Stimulated activated CD8-positive, alpha-beta memory T cell treated with anti-CD3 and anti-CD28 coated beads, Interleukin-12 subunit alpha, Interleukin-12 subunit beta, amount 100 ng/mL, for 4 hours (primary cell): ENCODE measurements at places on chromosomes 13 and 19.

- DNase-seq, result no peak
Measured at GRCh38 chr13:52665325-52665724, 12.7 kb downstream of the SUGT1 start.

- DNase-seq, result no peak
Measured at GRCh38 chr19:51535535-51535934, 4.1 kb upstream of the SIGLEC6 start.

DNA sequence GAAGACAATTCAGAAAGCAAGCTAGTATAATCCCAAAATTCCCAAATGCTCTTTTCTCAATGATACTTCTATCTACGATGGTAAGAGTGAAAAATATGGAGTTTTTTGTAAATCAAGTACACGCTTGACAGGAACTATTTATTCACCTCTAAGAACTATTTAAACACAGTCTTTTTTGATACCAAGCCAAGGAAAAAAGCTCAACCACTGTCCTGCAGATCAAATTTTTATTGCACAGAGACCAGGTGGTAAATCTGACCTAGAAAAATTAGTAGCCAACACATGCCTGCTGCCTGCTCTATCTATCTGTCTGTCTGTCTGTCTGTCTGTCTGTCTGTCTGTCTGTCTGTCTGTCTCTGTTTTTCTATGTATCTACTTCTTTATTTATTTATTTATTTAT lies 292.2 kb downstream of the MZT1 start:
- DNase-seq, result no peak

GRCh38 chr13:61531383-61532065 lies 115.9 kb upstream of the PCDH20 start:
- no peak for DNase-seq

- DNase-seq, result no peak
Measured at GRCh38 chr13:94753327-94753726, 41.0 kb upstream of the SOX21 start.

DNA sequence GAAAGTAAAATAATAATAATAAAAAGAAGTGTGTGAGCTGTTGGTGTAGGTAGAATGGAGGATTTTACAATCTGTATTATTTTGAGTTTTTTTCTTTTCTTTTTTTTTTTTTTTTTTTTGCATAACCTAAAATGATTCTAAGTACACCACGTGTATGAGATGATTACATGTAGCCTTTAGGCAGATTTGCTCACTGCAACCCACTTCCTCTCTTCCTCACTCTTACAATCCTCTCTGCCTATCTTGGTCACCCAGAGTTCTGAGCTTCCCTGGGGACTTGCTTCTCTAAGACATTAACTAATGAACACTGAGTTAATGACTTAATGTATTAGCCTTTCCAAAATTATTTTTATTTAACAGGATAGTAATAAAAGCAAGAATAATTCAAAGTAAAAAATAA lies 1169.6 kb downstream of the EFNB2 start:
- no peak for DNase-seq

DNA sequence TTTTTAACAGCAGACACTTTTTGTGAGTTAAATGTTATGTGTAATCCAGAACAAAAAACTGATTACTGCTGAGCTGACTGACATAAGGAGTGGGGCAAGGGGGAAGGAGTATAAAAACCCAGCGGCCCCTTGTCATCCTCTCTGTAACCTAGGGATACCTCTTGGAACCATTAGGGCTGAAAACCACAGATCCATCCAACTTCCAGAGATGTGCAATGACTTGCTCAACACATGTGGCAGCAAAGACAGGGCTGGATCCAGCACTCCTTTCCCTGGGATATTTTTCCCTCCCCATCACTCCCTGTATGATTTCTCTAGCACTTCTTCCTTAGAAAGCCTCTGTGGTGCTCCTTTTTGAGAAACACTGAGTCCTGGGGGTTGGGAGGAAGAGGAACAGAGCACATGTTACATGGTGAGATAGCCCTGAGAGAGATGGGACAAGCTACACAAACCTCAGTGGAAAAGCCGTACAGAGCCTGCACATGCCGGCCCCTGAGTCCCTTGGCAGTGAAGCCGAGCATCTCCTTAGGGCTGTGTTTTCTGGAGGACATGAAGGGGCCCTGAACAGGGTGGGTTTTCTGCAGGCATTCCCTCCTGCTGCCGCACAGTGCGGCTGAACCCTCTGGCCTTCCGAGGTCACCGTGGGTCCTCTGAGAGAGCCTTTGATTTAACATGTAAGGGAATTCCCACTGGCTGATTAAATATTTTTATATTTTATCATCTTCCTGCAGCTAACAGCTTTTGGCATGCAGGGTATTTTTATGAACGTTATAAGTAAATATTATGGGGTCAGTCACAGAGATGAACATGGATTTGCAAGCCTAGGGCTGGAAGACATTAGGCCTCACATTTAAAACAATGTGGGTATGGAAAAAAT lies 219.9 kb downstream of the COG6 start:
- no peak for DNase-seq

DNA sequence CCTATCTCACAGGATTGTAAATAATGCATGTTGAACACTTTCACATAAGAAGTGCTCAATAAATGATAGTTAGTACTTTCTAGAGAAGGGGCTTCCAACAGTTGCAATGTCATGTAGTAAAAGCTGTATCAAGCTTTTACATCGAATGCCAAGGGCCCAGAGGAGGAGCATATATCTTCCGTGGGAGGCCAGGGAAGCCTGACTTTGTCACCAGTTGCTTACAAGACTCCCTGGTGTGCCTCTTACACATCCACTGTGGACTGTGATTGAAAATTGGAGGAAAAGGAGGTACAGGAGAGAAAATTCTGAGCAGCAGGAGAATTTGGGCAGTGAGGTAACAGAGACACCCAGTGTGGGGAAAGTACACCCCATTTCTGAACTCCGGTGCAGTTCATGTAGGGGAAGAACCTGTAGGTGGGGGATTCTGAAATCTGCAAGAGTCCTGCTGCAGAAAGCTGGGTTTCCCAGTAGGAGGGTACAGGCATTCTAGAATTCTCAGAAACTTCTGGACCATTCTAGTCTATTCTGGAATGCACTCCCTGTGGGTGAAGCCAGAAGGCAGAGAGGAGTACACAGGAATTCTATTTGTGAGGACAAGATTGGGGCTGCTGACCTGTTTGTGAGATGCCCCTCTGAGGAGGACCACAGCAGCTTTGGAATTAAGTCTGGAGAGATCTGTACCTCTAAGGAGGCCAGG lies 54.0 kb downstream of the ALOX5AP start:
- DNase-seq, result no peak

DNA sequence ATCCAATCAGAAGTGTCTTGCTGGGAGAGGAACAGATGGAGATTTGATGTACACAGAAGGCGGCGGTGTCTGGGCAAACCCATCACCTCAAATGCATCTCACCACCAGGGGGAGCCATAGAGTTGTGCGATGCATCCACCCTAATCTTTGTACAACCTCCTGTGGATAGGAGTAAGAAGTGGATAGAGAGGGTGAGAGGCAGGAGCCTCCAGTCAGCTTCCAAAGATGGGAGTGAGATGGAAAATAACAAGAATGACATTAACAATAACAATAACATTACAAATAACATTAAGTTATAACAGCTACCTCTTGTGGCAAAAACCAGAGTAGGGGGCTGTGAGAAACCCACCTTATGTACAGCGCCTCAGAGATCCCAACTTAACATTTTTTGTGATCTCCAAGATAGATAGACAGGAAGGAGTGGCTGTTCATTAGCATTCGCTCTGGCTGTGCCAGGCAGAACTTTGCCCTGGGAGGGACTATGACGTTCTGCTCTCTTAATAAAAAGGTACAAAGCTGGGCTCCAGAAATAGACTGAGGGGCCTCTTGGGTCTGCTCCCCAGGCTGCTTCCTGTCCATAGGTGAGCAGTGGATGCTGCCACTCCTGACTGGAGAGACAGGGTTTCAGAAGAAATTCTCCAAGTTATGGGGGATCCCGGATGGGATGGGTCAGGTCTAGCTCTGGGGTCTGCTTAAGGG lies 5.2 kb upstream of the CEACAM18 start:
- peak; percentile 65 for DNase-seq
